ENCODE measurements at places on chromosomes 3 and 15.

- DNase-seq = no peak
Measured at GRCh38 chr3:136698361-136698760, 53.8 kb downstream of the STAG1 start.

DNA sequence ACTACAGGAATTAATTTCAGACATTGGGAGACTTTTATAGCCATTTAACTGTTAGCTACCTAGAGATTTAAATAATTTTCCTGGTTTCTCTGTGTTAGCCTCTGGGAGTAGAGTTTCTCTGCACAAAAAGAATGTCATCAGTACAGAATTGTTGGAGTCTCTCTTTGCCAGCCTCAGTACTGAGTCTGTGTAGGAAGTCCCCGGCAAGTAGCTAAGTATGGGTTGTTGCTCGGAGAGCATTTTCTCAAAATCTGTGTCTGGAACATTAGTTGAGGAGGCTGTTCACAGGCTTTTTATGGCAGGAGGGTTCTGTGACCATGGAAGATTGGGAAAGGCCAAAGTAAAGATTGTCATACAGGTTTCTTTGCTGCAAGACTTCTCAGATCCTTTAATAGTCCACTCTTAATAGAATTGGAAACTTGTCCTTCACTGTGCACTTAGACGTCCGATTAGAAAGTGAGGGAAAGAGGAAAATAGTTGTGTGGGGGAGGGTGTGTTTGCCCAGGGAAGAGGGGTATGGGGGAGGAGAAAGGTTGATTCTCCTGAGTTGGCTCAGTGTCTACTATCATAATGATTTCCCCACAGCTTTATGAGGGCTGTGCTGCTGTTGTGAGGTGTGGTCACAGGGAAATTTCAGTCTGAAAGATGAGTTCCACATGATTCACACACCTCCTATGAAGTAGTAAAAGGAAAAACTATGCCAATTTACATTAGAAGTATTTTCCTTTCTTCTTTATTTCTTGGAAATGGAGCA lies 207.1 kb downstream of the PTPRG start:
- DNase-seq = no peak

GRCh38 chr3:13874891-13875290 lies 5.0 kb downstream of the WNT7A start:
- DNase-seq = no peak

- no peak for DNase-seq
Measured at GRCh38 chr15:84855136-84855535, 29.3 kb upstream of the SLC28A1 start.

GRCh38 chr15:41235929-41236328 lies 4.9 kb downstream of the CHP1 start:
- DNase-seq = no peak

DNA sequence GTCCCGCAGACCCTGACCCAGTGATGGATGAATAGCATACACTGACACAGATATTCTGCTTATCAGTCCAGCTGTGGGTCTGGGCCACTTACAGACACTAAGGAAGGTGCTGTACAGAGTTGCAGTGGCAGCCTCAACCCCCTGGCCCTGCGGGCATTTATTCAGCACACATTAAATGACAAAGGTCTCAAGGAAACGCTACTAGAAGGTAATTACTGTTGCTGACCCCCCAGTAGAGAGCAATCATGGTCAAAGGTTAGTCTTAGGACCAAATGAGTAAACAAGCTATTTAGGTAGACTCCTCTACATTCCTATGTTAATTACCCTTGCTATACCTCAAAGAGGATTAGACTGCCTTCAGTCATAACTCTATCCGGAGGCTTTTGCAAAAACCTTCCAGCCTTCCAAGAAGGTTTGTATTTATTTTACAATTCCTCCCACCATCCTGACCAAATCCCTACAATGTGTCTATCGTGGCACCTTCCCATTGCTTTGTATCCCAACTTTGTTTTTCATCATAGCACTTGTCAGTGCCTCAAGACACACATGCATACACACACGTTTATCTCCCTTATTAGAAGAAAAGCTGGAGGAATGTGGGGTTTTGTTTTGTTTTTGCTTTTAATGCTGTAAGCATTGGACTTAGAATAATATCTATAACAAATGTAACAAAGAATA lies 227.9 kb downstream of the PYDC2 start:
- no peak for DNase-seq

DNA sequence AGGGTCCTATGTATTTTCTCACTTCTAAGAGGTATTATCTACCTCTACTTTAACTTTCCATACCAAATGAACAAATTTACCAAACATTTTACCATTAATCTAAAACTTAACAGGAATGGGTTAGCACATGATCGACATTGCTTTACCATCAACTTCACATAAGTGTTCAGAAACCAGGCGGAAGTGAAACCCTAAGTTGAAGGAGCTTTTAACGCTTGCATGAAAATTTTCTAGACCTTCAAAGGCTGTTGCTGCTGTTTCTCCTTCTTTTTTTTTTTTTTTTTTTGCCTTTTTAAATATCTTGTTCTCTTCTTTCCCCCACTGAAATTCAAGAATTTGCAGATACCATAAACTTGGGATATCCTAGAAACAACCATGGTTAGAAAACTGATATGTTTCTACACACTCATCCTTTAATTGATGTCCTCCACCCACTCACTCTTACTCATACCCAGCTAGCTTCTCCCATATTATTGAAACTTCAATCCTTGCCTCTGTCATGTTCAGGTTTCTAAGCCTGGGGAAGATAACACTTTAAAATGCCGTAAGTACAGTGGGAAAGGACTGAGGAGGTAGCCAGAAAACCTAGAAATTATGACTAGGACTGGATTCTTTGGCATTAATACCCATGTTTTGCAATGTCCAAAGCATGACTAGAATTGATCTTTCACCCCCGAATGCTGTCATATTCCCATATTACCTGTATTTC lies 24.7 kb downstream of the MYO5A start:
- DNase-seq = no peak

DNA sequence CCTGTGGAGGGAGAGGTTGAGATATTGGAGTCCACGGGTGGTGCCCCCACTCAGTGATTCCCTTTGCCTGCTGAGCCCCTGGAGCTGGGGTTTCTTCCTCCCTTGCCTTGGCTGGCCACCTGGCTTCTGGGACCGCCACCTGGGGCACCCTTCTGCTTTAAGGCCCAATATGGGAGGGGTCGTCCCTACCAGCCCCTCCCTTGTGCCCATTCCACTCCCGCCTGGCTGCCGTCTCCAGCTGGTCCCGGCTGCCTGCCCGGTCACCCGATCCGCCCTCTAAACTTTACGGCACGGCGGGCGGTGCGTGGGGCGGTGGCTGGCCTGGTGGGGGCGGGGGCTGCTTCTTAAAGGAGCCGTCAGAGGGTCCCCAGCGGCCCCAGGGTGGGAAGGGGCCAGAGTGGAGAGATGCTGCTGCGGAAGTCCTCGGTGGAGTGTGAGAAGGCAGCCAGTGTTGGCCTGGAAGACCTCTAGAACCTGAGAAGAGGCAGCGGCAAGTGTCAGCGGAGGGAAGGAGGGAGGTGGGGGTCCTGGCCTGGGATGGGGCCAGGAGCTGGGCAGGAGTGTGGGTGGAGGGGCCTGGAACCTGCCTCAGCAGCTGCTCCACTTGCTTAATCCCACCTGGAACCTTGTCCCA lies 1.6 kb upstream of the SEMA3B start:
- DNase-seq = peak; percentile 85

DNA sequence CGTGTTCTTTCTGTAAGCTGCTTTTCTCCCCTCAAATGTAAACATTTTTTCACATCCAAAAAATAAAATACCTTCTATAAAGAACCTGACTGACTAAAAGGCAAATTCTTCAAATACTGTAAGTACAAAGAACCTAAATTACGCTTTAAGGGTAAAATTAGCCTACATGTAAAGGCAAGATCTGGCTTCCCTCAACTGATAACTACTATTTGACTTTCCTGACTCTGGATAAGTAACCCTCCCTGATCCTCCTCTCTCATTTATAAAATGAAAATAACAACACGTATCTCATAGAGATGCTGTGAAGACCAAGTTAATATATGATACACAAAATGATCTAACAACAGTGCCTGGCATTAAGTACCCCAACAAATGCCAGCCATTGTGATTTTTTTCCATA lies 12.2 kb downstream of the ADAM10 start:
- no peak for DNase-seq

- DNase-seq = peak; percentile 11
Measured at GRCh38 chr15:92468991-92469390, 75.3 kb downstream of the ST8SIA2 start.

- no peak for DNase-seq
Measured at GRCh38 chr3:44924457-44925084, 50.2 kb downstream of the TGM4 start.

GRCh38 chr3:23740517-23740965 lies 65.2 kb upstream of the UBE2E1 start:
- no peak for DNase-seq

- DNase-seq = no peak
Measured at GRCh38 chr3:168029705-168030104, 66.0 kb downstream of the GOLIM4 start.

DNA sequence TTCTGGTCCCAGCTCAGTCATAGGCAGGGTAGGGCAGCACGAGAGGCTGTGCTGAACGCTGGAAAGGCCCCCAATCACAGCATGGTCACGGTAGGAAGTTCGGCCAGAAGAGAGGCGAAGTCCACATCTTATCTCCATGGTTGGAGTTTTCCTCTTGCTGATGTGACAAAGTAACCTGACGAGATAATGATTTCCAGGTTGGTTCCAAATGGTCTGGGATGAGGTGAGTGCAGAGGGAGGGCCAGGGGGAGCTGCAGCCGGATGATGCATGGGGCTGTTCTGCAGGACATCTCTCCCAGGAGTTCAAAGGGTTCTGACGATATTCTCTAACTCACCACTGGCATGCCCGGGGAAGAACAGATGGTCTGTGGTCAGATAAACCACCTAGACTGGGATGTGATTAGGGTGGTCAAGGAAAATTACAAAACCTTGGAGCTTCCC lies 83.2 kb upstream of the WNT5A start:
- no peak for DNase-seq

DNA sequence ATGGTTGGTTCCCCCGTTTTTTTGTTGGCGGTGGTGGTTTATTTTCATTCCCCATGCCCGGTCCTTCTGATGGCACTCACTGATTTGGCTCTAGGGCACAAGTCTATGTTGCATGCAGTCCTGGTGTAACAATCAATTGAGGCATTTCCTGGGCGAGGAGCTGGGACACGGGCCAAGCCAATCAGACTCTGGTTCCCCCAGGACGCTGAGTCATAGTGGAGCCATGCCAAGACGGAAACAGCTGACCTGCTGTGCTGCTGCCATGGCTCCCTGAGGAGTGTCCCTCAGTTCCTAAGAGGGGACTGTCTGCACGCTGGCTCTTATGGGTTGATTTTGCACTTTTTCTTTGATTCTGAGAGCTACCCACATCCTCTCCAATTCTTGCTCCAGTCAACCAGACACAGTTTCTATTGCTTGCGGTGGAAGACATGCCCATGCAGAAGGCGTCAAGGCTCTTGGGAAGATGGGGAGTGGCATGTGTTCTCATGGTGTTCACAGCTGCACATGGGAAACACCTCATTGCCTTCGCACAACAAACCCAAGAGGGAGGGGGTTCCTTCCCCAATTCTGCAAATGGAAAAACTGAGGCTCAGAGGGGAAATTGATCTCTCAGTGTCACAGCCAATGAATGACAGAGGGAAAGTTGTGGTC lies 28.3 kb upstream of the ALDH1L1 start:
- DNase-seq = no peak

DNA sequence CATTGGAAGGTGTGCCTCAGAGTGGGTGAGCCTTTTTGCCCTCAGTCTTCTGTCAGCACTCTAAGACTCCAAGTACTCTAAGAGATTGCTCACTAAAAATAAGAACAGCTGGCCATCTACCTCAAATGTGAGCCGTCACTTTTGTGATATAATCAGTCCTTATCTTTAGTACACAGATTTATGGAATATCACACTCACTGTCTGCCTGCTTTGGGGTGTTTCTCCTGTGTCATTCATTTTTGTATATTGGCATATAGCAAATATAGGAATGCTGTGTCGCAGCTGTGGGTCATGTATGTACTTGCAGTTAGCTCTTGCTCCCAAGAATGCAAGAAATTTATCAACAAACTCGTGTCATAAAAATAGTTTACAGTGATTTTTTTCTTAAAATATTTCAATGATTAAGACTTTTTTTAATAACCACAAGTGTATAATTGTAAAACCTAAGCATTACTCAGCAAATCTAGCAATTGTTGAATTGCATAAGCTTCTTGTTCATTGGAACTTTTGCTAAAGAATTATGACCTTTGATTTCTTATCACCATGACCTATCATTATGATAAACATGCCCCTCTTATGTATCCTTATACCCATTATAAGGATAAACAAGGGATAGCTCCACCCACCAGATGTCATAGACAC lies 18.8 kb downstream of the SETD5 start:
- no peak for DNase-seq

- no peak for DNase-seq
Measured at GRCh38 chr3:87002346-87002745, 11.4 kb upstream of the VGLL3 start.

GRCh38 chr3:192435241-192435640 lies 292.1 kb downstream of the FGF12 start:
- no peak for DNase-seq

DNA sequence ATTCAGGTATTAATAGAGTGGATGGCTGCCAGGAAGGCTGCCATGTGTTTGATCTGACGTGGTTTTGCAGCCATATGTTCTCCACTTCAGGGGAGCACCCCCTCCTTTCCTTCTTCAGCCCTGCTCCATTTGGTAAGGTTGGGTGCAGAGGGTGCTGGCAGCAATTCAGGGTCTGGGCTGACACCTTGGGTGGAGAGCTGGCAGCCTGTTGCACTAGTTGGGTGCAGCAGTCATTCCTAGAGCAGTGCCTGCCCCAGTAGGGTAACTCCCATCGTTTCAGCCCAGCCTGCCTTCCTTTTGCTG lies 1.5 kb downstream of the TYRO3 start:
- DNase-seq = no peak

- DNase-seq = no peak
Measured at GRCh38 chr15:83858820-83859505, 205.0 kb downstream of the ADAMTSL3 start.

GRCh38 chr3:168612671-168613070 lies 516.9 kb upstream of the GOLIM4 start:
- no peak for DNase-seq

GRCh38 chr3:58135712-58136543 lies 74.8 kb downstream of the DNASE1L3 start:
- no peak for DNase-seq

DNA sequence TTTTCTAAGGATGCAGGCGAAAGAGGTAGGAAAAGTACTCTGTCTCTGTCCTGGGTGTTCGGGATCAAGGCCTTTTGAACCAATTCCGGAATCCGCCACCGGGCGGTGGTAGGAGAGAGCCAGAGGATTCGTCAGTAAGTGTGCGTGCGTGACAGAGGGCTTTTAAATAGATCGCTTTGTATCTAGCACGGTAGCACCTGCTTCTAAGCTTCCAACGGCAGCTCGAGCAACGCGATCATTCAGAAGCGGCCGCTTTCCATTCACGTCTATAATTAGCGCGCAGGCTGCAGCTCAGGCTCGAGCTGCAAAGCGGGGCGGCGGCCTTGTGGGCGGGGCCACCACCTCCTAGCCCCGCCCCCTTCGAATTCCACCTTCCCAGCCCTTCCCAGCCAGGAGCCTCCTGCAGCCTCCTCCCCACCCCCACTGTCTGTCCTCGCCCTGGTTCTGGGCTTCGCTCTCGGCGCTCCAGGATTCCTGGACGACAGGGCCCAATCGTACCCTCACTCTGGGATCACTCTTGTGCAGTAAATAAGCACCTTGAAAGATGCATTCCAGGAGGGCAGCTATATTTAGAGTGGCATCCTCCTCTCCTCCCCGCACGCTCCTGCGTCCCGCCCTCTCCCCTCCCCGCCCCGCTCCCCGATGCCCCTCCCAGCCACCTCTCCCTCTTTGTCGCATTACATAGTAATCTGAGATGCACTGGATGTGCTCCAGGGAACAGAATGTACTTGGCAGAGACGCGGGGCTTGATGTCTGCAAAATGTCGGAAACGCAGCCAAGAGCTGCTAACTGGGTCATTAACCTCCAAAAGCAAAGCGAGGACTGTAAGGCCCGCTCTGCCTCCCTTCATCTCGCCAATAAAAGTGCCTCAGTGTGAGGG lies 224.1 kb upstream of the TPRG1 start:
- DNase-seq = peak; percentile 95

Measured in left forelimb (tissue), 1 donor.